Activated CD4-positive, alpha-beta T cell treated with anti-CD3 and anti-CD28 coated beads for 36 hours (primary cell): ENCODE measurements at places on chromosomes 16 and 17.
A peak's percentile ranks its signal among the peaks of the same experiment; 100 is the strongest.

- no peak for DNase-seq
Observed at GRCh38 chr17:81400996-81401722, 5.9 kb downstream of the BAHCC1 start.

DNA sequence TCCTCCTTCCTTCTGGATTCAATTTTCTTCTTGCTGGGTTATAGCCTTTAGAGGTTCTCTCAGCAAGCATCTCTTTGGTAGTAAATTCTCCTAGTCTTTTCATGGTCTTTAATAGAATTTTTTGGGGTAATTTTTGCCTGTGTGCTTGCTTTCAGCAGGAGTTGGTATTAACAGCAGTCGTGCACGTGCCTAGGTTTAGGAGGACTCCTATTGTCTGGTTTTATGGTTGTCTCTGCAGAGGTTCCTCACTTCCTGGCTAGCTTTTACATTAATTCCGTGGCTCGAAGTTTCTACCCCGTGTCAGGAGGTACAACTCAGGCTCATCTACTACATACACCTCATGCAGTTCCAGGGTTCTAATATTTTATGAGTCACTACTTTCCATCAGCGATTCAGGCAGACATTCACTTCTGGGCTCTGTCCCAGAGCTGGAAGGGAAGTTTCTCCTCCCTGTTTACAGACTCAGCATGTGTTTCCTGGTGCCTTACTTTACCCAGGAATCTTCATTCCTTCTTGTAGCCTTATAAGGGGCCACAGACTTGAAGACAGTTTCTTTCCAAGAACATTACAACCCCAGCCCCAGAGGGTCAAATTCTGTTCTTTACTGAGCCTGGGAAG is 643.6 kb downstream of the HS3ST4 start:
- DNase-seq = no peak

DNA sequence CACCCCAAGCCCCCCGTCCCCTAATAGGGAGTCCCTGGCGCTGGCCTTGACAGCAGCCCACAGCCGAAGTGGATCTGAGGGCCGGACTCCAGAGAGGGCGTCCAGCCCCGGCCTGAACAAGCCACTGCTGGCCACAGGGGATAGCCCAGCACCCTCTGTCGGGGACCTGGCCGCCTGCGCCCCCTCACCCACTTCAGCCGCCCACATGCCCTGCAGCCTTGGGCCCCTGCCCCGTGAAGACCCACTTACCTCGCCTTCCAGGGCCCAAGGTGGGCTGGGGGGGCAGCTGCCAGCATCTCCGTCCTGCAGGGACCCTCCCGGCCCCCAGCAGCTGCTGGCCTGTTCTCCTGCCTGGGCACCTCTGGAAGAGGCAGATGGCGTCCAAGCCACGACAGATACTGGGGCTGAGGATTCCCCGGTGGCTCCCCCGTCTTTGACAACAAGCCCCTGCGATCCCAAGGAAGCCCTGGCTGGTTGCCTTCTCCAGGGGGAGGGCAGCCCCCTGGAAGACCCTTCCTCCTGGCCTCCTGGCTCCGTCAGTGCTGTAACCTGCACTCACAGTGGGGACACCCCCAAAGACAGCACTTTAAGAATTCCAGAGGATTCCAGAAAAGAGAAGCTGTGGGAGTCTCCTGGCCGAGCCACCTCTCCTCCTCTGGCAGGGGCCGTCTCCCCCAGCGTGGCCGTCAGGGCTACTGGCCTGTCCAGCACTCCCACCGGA is 19.3 kb upstream of the ZFPM1 start:
- no peak for DNase-seq

DNA sequence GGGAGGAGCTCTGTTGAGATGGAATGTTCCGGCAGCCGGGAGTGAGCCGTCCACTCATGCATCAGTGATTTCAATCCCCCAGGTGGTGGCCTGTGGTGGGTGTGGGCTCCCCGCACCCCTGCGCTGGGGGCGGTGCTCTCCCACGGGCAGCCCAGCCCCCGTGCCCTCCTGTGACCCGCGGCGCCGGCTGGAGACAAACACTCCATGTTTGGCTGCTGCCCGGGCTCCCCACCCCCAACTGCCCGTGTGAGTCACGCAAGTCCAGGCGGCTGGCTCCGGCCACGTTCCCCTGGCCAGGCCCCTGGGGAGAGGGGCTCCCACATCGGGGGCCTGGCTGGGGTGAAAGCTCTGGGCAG is 29.4 kb downstream of the CACNA1H start:
- no peak for DNase-seq

GRCh38 chr17:4833941-4834680 is 971 bp downstream of the MINK1 start:
- DNase-seq = peak; percentile 29

GRCh38 chr17:16472539-16472938 is 19.5 kb downstream of the LRRC75A start:
- DNase-seq = no peak

DNA sequence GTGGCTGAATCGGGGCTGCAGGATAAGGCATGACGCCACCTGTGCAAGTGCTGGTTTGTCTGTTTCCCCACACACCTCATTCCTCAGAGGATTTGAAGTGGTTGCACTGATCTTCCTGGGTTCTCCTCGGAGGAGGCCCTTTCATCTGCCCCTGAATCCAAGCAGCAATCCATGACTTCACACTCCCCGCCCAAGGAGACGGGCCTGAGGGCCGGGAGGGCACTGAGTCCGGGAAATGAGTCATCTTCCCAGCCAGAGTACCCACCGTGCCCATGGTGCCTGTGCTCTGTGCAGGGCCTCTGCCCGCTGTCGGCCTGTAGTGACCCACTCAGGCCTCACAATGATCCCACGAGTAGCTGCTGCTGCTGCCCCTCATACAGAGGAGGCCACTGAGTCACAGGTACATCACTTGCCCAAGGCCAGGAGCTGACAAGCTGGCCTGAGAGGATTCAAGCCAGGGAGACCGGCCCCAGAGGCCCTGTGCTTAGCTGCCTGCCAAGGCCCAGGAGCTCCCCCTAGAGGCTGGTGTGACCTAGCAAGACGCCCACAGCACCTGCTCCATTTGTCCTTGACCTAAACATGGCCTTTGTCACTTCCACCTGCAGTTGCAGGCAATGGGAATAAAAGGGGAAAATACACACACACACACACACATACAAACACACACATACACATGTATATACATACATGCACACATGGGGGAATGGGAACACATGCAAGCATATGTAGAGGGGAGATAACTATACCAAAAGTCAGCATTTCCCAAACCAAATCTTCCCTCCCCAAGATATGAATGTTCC is 240.0 kb downstream of the C16orf95 start:
- DNase-seq = peak; percentile 75

GRCh38 chr16:75203667-75204409 is 3.1 kb downstream of the CTRB2 start:
- no peak for DNase-seq

DNA sequence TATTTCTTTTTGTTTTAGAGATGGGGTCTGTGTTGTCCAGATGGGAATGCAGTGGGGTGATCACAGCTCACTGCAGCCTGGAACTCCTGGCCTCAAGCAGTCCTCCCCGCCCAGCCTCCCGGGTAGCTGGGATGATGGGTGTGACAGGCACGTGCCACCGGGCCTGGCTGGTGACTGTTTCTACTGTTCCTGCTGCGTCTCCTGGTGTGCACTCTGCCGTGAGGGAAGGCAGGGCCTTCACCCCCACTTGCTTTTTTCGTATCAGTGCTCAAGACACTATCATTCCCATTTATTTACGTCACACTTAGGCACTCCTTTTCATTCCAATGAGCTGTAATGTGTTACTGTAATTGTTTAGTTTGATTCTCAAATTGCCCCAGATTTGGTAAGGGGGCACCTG is 25.3 kb upstream of the PVALEF start:
- no peak for DNase-seq
